ENCODE measurements at places on chromosomes 4 and X.

- DNase-seq = no peak
Measured at GRCh38 chr4:110653321-110654253, 30.7 kb upstream of the PITX2 start.

DNA sequence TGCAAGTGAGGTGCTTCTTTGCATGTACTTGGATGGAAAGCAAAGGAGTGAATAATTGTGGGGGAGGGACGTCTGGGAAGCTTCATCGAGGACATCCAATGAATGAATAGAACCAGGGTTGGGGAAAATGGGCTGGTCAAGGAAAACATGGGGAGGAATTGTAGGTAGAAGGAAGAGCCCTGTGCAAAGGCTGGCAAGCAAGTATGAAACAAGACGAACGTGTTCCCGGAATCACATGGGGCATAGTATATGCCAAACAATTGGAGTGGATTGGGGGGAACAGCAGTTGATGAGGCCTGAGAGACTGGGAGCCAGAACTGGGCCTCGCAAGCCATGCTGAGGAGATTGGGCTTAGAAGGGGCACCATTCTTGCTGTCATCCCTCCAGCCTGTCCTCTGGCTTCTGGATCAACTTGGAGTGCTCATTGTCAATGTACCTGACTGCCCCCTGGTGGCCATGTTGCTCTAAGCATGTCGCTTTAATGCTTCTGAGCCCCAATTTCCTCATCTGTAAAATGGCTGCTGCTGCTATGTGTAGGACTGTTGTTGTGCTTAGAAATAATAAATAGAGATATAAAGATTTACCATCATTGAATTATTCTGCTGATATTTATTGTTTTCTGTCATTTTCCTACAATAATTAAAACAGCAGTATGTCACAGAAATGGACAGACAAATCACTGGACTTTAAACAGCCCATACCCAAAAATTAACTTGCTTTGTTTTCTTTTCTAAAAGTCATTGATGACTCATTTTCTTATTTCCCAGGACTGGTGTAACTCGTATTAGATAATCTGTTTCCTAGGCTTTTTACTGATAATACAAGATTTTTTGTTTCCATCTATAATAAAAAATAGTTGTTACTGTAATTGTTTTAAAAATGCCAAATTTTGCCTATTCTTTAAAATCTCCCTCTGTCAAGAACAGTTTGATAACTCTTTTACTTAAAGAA lies 66.4 kb downstream of the JADE3 start:
- DNase-seq = no peak

- no peak for DNase-seq
Measured at GRCh38 chrX:39907964-39908661, 189.6 kb downstream of the BCOR start.

DNA sequence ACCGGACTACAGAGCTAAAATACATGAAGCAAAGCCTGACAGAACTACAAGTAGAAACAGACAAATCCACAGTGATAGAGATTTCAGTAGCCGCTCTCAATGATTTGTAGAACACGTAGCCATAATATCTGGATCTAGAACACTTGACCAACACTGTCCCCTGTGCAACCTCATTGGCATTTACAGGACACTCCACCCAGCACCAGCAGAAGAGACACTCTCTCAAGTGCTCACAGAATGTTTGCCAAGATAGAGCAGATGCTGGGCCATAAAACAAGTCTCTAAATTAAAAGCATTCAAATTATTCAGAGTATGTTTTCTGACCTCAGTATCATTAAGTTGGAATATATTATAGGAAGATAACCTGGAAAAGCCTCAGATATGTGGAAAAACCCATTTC lies 21.7 kb downstream of the HTT start:
- DNase-seq = no peak

GRCh38 chr4:158169931-158170690 lies 2.7 kb downstream of the GASK1B start:
- no peak for DNase-seq

- no peak for DNase-seq
Measured at GRCh38 chr4:185238215-185238681, 28.9 kb downstream of the SNX25 start.

DNA sequence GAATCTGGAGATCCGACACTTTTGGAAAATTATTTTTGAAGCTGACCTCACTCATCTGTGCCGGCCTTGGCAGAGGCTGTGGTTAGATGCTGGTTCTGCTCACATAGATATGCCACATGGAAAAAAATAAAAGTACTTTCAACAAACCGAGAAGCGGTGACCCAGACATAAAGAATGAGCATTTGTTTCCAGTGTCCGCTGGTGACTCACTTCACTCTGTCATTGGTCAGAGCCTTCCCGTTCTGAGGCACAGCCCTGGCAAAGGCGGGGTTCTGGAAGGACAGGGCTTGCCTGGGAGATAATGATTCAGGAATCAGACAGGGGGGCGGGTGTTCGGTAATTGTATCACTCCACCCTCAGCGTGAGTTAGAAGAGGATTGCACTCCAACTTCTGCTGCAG lies 172.4 kb upstream of the MXRA5 start:
- DNase-seq = no peak

- DNase-seq = no peak
Measured at GRCh38 chr4:98969878-98970785, 25.4 kb upstream of the METAP1 start.

DNA sequence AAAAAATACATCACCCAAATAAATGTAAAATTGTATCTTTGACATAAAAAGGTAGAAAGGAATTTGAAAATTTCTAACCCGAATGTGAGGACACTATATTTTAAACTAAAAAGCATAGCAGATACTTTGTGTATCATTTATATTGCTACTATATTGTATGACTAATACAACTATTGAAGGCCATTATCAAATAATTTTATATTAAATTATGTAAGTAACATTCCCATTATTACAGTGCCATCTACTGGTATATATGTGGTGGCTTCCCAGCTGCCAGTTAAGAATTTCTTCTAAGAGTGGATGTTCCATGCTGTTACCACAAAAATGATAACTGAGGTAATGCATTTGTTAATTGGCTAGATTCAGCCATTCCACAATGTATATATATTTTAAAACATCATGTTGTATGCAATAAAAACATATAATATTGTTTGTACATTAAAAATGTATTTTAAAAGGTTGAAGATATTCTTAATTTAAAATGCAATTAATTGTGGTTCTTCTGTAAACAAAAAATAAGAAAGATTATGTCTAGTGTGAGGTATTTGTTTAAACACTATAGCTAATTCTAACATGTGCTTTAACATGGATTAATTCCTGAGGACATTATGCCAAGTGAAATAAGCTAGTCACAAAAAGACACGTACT lies 65.3 kb downstream of the EGF start:
- DNase-seq = no peak

GRCh38 chrX:418927-419729 lies 32.4 kb upstream of the PPP2R3B start:
- DNase-seq = no peak

DNA sequence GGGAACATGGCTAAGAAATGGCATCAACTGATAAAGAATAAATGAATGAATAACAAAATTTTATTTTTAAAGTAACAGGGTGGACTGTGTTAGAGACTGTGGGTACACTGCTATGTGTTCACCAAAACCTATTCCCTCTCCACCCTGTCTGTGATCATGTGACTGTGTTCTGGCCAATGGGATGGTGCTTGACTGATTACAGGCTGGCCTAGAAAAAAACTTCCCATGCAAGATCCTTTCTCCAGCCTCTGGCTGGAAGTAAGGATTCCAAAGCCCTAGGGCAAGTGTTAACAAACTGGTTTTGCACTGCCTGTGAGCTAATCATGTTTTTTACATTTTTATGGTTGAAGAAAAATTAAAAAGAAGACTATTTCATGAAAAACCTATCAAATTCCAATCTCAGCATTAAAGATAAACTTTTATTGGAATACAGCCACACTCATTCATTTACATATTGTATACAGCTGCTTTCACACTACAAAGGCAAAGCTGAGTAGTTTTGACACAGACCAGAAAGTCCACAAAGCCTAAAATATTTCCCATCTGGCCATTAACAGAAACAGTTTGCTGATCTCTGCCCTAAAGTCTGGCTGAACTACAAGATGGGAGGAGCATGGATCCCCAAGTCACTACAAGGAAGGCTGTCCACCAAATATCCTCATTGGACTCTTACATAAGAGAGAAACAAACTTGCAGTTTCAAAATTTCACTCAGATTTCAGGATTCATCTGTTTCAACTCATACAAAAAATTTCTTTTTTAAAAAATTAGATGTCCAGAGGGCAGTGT lies 133.2 kb downstream of the ARHGAP6 start:
- no peak for DNase-seq

DNA sequence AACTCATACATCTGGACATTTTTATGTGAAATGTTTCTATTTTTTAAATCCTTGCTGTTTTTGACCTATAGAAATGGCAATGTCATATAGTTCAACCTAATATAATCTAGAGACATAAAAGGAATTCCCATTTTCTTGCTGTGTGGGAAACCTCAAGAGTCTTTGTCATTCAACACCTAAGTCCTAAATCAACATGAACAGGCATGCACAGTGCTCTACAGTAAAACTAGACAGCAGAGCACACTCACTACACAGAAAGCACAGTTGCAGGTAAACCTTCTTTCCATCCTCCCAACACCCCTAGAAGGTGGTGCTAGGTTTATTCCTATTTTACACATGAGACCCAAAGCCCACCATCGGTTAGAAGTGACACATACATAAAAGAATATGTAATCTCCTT lies 79.1 kb upstream of the C1QTNF7 start:
- DNase-seq = no peak

DNA sequence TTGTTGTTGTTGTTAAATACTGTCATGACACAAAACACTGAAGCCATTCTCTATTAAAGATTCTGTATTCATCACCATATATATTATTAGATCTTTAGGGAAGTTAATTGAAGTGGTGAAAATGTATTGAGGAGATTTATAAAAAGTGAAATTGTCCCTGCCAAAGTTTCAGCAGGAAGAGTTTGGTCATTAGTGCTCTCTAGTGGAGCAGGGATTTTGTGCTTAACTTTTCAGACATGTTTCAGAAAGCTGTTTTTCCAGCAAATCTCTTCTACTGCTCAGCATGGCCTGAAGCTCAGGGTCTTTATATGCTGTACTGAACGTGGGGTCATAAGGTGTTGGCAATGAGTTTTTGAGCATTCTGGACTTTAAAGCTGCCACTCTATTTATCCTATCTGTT lies 36.7 kb upstream of the CXXC4 start:
- no peak for DNase-seq

DNA sequence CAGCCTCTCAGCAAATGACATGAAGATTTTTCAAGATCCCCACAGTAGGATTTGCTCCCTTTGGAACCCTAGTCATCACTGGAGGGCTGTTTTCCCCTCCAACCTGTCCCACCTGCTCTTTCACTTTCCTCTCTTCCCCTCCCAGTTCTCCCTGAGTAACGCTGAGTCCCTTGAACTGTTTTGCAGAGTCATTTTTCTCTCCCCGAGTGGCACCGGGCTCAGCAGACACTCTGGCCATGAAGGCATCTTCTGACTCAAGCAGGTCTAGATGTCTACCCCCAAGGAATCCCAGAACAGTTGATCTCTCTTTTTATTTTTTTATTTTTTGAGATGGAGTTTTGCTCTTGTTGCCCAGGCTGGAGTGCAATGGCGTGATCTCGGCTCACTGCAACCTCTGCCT lies 52.2 kb downstream of the HTRA3 start:
- no peak for DNase-seq
